Activated CD4-positive, alpha-beta T cell treated with anti-CD3 and anti-CD28 coated beads, Interleukin-2, amount 10 ng/mL, durations not matched to agents 7 days and 5 days (primary cell): ENCODE measurements at places on chromosomes 4 and X. TPM values are rescaled to one million over a fixed set of nuclear protein-coding genes. Genes with fewer than 3 reads are reported as not detected.

DNA sequence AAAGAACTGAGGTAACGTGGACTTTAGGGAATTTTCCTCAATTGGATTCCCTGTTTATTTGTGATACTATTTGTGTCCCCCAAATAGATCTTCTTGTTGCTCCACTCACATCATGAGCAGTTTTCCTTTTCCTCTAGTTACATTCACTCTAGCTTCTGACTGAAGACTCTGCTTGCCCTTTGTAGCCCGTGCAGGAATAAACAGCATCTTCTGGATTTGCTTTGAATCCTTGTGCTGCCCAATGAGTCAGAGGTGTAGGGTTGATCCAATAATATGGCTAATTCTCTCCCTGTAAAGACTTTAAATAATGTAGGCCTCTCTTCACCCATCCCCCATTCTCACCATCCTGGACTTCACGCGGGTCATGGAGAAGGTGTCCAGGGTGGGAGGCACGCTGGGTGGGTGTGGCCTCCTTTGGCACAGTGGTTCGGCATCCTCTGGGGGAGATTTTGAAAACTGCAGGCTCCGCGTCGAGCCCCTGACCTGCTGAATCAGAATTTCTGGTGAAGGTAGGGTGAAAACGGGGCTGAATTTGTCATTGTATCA is 9.0 kb downstream of the HAND2 start:
- DNase-seq = no peak

DNA sequence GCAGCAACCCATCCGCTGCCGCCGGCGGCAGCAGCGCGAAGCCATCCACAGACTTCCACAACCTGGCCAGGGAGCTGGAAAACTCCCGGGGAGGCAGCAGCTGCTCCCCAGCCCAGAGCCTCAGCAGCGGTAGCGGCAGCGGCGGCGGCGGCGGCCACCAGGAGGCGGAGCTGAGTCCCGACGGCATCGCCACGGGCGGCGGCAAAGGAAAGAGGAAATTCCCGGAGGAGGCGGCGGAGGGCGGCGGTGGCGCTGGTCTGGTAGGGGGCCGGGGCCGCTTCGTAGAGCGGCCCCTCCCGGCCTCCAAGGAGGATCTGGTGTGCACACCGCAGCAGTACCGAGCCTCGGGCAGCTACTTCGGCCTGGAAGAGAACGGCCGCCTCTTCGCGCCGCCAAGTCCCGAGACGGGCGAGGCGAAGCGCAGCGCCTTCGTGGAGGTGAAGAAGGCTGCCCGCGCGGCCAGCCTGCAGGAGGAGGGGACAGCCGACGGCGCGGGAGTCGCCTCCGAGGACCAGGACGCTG is 4.9 kb downstream of the PRDM8 start:
- peak; percentile 73 for DNase-seq

The ABCB7 gene
- 26.7 TPM for total RNA-seq

- no peak for DNase-seq
Observed at GRCh38 chrX:150032742-150033141, 94.5 kb upstream of the EOLA2 start.

The BCORL1 gene
- 4.5 TPM for total RNA-seq

The PRSS48 gene
- total RNA-seq = not detected

DNA sequence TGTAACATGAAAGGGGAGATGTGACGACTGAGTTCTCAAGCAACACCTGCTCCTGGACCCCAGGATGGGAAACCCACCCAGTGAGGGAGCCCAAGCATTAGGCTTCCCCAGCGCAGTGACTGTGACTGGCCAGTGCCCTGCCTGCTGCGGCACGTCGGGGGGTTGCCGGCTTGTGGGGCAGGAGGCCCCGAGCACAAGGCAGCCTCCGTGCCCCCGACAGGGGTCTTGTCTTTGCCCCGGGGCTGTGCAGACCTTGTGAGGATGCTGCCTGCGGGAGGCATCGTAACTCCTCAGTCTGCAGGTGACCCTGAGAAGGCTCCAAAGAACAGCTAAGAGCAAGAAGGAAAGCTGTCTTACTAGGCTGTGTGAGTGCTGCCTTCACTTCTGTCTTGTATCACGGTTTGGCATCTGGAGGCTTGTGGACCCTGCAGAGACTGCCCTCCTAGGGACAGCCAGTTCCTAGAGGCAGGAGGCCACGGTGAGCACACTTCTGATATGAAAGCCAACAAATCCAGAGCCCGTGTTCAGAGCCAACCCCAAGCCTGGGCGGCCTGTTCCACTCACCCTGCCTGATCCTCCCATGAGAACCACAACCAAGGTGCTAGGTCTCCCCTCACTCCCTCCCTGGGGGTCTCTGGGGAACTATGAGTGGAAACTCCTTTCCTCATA is 47.7 kb downstream of the FGFRL1 start:
- DNase-seq = no peak

GRCh38 chr4:109266236-109266635 is 36.2 kb downstream of the COL25A1 start:
- DNase-seq = no peak

DNA sequence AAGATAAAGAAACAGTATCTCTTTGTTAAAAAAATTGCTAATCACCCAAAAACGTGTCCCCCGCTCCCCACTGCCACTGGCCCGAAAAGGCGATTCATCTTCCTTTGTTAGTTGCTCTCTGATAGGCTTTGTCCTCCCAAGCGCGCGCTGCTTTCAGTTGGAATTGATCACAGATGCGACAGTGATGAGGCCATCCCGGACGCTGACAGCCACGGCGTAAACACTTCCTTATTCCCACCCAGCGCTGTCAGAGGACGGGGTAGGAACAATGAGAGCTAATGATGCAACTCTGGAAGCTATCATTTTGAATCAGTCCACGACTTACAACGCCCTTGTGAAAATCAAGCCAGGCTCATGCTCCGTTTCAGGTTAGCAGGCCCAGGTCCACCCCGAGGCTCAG is 21.4 kb downstream of the SOD3 start:
- DNase-seq = no peak

The DDX53 gene
- total RNA-seq = not detected

The RNF212 gene
- total RNA-seq = 3.5 TPM

The ASB9 gene
- 0.67 TPM for total RNA-seq

The CSAG2 gene
- not detected for total RNA-seq

The ENPEP gene
- 0.02 TPM for total RNA-seq

- DNase-seq = no peak
Observed at GRCh38 chr4:7361280-7361895, 73.3 kb downstream of the PSAPL1 start.

The MAGEA9B gene
- not detected for total RNA-seq

- peak; percentile 24 for DNase-seq
Observed at GRCh38 chrX:111100191-111100590, 4.2 kb downstream of the PAK3 start.

GRCh38 chrX:100747090-100747489 is 15.2 kb upstream of the SYTL4 start:
- DNase-seq = no peak

DNA sequence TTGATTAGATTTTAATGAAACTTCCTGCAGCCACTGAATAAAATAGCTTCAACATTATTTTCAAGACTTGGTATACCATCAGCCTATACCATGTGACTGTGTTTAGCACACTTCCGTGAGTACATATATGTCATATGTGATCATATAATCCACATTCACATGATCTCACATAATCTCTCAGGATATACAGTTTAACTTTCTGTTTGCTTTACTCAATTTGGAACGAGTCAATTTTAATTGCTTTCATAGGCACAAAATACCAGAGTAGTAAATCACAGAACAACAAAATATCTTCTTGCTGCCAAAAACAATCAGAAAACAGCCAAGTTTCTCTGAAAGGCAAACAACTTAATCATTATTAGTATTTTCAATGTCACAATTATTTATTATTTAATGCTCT is 731.1 kb upstream of the DIAPH2 start:
- DNase-seq = no peak

The CLCN3 gene
- total RNA-seq = 28.6 TPM
